Glomerular endothelial cell (primary cell): ENCODE measurements at places on chromosomes 6 and 20. TPM values are rescaled to one million over a fixed set of nuclear protein-coding genes. Genes with fewer than 3 reads are reported as not detected.

DNA sequence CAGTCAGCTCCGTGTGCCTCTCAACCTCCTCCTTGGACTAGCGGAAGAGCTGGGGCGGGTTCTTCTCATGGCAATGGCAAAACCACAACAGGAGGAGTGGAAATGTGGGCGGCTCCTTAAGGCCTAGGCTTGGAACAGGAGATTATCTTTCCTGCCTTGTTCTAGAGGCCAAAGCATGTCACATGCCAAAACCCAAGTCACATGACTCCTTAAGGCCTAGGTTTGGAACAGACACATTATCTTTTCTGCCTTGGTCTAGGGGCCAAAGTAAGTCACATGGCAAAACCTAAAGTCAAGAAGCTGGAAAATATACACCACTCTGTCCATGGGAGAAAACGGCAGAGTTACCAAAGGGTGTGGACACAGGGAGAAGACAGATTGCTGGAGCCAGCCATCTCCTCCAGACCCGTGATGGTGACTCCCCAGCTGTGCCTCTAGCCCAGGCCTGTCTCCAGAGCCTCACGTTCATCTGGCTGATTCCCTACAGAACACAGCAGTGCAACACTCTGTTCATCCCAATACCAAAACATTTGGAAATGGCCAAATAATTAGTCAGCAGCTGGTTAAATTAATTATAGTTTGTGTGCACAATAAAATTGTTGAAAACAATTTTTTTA lies 34.2 kb downstream of the ANKRD60 start:
- DNase-seq: no peak

The APOM gene
- not detected in 2 replicates for total RNA-seq

DNA sequence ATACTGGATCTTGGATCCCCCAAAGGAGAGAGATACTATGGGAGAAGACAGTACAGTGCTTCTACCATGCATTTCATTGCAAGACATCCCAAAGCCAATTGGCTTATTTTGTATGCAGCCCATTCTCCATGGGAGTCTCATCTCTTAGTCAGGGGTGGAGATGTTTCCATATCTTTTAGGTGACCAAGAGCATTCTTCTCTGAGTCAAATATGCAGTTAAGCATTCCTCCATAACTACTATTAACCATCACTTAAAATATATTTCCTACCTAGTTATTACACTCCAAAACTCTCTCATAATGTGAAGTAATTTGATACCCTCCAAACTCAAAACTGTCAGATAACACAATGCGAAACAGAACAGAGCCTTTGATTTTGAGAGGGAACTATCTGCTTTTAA lies 542.6 kb downstream of the HDGFL1 start:
- DNase-seq: no peak

The ZSCAN23 gene
- 1.2 and 2.0 TPM in 2 replicates for total RNA-seq

GRCh38 chr20:1287787-1288569 lies 21.9 kb downstream of the SNPH start:
- no peak for DNase-seq

GRCh38 chr6:1242446-1242845 lies 69.5 kb upstream of the FOXQ1 start:
- DNase-seq: no peak

The TAAR8 gene
- total RNA-seq: not detected in 2 replicates

DNA sequence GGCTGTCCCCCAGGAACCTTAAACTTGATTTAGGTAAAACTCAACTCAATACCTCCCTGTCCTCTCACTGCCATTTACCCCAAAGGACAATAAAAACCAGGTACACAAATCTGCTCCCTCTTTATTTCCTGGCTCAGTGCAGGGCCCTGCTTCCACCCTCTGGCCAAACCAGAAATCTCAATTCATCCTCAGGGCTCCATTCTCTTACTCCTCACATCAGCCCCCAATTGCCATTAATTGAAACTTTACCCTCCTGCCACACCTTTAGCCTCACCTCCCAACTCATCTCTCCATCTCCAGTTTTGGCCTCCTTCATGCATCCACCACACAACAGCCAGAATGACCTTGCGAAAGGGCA lies 10.5 kb downstream of the ZBTB2 start:
- no peak for DNase-seq

The CLIC5 gene
- total RNA-seq: 0.05 and 0.12 TPM in 2 replicates

The SLC23A2 gene
- total RNA-seq: 15.6 and 20.6 TPM in 2 replicates

- DNase-seq: no peak
Observed at GRCh38 chr20:64048402-64049044, 916 bp downstream of the SOX18 start.

GRCh38 chr6:166572370-166573261 lies 13.9 kb downstream of the RAMACL start:
- no peak for DNase-seq

GRCh38 chr20:39658662-39659409 lies 696.7 kb downstream of the DHX35 start:
- DNase-seq: no peak

GRCh38 chr6:42148058-42148457 lies 5.6 kb upstream of the C6orf132 start:
- no peak for DNase-seq

GRCh38 chr6:21180155-21180554 lies 413.4 kb upstream of the SOX4 start:
- no peak for DNase-seq

The TGM2 gene
- total RNA-seq: 448 and 670 TPM in 2 replicates

DNA sequence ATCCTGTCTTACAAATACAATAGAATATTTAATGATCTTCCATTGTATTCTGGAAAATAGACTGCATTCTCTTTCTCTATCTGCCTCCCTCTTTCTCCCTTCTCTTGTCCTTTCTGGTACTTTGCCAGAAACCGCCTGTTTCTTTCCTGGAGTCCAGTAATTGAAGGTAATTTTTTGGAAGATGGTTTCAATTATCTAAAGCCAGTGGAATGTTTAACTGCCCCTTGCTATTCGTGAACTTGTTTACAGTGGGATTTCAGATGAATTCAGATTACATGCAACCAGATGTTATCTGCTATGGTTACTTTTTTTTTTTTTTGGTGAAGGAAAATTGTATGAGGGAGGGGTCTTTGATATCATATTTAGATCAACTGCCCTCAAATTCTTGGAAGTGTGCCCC lies 655.5 kb upstream of the FLRT3 start:
- DNase-seq: no peak

The PNPLA1 gene
- total RNA-seq: not detected in 2 replicates

DNA sequence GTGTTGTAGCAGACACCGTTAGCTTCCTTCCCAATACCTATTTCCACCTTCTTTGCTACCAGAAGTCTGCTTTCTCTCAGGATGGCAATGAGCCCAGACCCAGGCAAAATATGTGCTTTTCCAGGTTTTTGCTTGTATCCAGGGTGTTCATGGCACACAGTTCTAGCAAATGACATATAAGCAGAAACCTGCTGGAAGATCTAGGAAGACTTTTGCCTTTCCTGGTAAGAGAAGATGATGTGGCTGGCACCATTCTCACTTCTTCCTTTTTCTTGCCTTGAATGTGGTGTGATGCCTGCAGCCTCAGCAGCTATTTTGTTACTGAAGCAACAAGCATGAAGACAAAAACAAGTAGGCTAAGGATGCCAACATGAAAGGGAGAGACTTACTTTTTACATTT lies 19.2 kb upstream of the TBC1D22B start:
- no peak for DNase-seq

DNA sequence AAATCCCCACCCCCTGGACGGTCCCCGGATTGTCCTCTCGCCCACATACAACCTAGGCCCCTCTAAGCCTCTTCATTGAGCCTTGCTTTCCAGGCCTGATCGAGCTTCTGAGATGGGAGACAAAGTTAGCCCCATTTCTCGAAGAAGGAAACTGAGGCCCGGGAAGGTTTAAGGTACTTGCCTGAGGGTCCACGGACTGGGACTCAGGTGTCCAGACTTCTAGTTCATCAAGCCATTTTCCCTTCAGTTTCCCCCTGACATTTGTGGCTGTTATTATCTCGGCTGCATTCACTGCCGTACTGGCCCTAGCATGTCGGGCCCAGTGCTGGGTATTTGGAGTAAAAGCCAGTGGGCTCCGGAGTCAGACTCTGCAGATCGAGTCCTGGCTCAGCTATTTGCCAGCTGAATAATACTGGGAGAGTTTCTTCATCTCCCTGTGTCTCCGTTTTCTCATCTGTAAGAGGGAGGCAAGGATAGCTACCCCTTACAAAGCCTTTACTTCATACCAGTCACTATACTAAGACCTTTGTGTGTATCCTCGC lies 633 bp downstream of the RPRD1B start:
- DNase-seq: no peak

- DNase-seq: no peak
Observed at GRCh38 chr6:31426395-31427354, 23.3 kb downstream of the MICA start.

The BPIFB2 gene
- not detected in 2 replicates for total RNA-seq

DNA sequence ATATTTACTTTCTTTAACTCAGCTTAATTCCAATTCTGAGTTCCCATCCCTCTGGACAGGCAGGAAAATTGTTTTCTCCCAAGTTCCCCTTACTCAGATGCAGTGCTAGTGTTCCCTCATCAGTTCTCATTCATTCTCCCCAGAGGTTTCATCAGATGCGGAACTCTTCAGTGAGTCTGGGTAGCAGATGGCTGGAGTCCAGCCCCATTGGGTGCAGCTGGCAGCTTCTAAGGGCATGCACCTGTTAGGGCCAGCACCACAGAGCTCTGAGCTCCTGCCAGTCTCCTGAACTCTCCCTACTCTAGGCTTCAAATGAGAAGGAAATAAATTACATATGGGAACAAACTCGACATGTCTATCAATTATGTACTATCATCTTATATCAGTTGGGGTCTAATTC lies 76.6 kb downstream of the SOD2 start:
- no peak for DNase-seq

The ADGRF5 gene
- 495 and 502 TPM in 2 replicates for total RNA-seq

DNA sequence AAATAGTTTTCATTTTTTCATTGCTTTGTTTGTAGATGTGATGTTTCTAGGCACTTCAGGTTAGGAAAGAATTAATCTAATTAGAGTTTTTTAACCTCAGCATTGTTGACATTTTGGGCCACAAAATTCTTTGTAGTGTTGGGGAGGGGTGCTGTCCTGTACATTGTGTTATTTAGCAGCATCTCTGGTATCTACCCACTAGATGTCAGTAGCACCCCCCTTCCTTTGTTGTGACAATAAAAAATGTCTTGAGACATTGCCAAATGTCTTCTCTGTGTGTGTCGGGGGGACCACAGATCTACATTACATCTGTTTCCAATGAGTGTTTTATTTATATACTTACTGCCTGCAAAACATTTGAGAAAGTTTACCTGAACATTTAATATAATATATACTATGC lies 45.6 kb downstream of the EYA4 start:
- no peak for DNase-seq

- DNase-seq: no peak
Observed at GRCh38 chr6:2220154-2220553, 25.3 kb downstream of the GMDS start.

GRCh38 chr6:143823548-143823947 lies 19.6 kb upstream of the LTV1 start:
- peak; percentile 77 for DNase-seq

GRCh38 chr20:13396022-13396421 lies 174.9 kb downstream of the ISM1 start:
- no peak for DNase-seq

The PLCB1 gene
- 15.5 and 24.4 TPM in 2 replicates for total RNA-seq

The TRAPPC3L gene
- 0.34 TPM in 1 of 2 replicates, not detected in the other for total RNA-seq

The SIGLEC1 gene
- total RNA-seq: not detected in 2 replicates

GRCh38 chr6:53359095-53359842 lies 10.5 kb upstream of the ELOVL5 start:
- no peak for DNase-seq

The IPCEF1 gene
- 0.05 and 1.9 TPM in 2 replicates for total RNA-seq

The SRSF12 gene
- 0.18 and 0.44 TPM in 2 replicates for total RNA-seq
